ENCODE measurements at places on chromosomes 12 and 14. TPM values are rescaled to one million over a fixed set of nuclear protein-coding genes. Genes with fewer than 3 reads are reported as not detected.

Gene GAS2L3
- total RNA-seq = 21.9 TPM

Gene ENDOU
- total RNA-seq = not detected

Gene ARG2
- total RNA-seq = 18.5 TPM

Gene HNF1A
- not detected for total RNA-seq

Gene SMCO3
- 0.65 TPM for total RNA-seq
